ENCODE measurements at places on chromosomes 11 and 22.
A peak's percentile ranks its signal among the peaks of the same experiment; 100 is the strongest.

DNA sequence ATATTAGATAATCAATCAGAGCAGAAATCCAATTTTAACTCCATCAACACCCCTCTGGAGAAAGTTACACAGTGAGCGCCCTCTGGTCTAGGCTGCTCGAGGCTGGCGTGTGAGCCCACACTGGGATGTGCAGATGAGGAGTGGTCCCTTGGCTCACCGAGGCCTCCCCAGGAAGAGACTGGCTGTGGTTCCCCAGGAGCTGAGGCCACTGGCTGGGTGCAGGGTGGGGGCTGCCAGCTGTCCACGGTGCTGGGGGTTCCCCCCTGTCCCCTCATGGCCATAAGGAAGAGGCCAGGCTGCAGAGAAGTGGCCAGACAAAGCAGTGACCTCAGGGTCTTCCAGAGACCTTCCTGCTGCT lies 750.7 kb downstream of the BRD1 start:
- DNase-seq, result no peak

- DNase-seq, result no peak
Observed at GRCh38 chr11:48044577-48044976, 64.2 kb downstream of the PTPRJ start.

- DNase-seq, result no peak
Observed at GRCh38 chr11:119513806-119514170, 90.8 kb upstream of the THY1 start.

DNA sequence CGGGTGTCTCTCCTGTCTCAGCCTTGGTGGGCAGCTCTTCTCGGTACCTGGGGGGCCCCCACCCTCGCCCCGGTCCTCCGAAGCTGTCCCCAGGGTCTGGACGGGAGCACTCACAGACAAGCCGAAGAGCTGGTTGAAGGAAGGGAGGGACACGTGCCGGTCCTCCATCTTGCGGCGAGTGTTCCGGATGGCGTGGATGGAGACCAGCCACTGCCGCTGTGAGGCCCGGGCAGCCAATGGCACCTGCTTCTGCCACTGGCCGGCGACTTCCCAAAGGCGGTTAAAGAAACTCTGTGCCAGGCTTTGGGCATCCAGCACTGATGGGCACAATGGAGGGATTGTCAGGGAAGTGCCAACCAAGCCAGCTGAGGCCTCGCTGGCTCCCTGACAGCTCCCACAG lies 18.7 kb downstream of the PPM1F start:
- DNase-seq, result no peak

GRCh38 chr11:27658535-27659236 lies 41.6 kb downstream of the BDNF start:
- no peak for DNase-seq

GRCh38 chr11:47244448-47245350 lies 3.9 kb downstream of the ACP2 start:
- no peak for DNase-seq

GRCh38 chr11:34632105-34632791 lies 11.4 kb downstream of the EHF start:
- DNase-seq, result peak; percentile 58

DNA sequence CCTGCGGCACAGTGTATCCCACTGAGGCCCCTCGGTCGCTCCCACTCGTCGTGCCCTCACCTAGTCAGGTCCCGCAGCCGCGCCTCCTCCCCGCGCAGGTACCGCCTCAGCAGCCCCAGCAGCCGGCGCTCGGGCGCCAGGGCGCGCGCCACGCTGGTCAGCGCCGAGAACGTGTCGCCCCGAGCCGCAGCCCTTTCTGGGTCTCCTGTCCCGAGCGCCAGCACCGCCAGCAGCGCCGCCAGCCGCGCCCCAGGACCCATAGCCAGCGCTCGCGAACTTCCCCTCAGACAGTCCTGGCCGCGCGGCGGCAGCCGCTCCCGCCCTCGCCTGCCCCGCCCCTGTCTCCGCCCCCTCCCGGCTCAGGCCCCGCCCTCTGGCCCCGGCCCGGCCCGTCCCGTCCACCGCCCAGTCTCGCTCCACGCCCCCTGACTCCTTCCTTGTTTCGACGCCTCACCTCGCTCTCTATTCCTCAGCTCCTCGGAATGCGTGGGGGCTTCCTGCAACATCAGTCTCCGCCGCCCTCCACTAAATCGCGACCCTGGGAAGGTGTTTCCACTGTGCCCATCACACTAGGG lies at the start of gene P4HA3:
P4HA3 (minus strand) TSS at position 289 of the 575 bp plus-strand sequence; CDS start at position 260, 29 bp downstream.
- DNase-seq, result no peak

GRCh38 chr11:131758726-131759125 lies 388.3 kb downstream of the NTM start:
- no peak for DNase-seq

GRCh38 chr11:32829680-32830412 lies at the start of gene PRRG4:
TSS of gene PRRG4 (plus strand) at chr11:32829927. CDS start at chr11:32830530, 603 bp downstream.
- peak; percentile 62 for DNase-seq

- no peak for DNase-seq
Observed at GRCh38 chr11:72953637-72954036, 139.4 kb downstream of the ATG16L2 start.

- DNase-seq, result no peak
Observed at GRCh38 chr22:24450610-24451009, 23.2 kb downstream of the ADORA2A start.

DNA sequence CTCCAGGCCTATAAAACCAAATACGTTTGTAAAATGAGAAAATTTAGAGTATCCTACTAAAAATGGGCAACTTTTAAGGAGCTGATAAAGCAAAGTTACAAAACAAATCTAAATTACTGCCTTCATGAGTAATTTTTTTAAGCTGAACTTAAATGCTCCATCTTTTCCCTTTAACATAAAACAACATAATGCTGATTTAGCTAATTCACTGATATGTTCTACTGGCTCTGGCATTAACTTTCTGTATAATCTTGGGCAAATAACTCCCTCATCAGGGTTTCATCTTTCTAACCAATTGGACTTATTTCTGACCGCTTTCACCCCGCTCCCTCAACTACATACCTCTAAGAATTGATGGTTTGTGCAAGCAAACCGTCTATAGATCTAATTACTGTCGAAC lies 362 bp downstream of the OR10A3 start:
- no peak for DNase-seq

DNA sequence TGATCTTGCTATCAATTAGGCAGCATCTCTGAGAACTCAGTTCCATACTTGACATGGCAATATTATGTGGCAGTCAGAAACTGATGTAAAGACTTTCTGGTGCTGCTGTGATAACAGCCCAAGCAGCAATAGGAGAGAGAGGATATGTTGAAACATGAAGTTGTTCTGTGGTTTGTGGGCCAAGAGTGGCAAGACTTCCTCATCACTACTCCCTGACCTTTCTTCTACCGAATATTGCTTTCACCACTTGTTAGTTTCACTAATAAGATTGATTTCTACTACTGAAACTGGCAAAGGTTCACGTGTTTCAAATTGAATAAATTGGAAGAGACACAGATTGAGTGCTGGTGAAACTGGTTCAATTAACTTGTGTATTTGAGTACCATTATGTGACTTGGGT lies 852.6 kb upstream of the RAG2 start:
- DNase-seq, result no peak

GRCh38 chr22:27344546-27344945 lies 457.0 kb downstream of the MN1 start:
- DNase-seq, result no peak

GRCh38 chr11:73977856-73978519 lies 4.7 kb downstream of the UCP2 start:
- DNase-seq, result no peak

Measured in NCI-H2107 (cell line).